Pons (tissue), 1 donor: ENCODE measurements at places on chromosomes 2 and 18.

DNA sequence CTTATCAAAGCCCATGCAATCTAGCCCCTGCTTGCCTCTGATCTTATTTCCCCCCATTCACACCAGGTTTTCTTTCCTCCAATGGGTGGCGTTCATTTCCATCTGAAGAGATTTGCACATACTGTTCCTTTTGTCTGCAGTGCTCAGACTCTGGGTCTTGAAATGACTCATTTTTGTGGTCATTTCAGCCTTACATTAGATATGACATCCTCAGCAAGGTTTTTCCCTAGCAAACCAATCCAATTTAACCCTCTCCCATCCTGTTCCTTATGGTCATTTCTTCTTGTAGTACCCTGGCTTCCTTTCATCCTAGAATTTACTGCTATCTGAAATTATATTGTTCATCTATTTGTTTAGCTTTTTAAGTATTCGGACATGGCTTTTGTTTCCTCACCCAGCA, 42.5 kb upstream of the SCN1A start:
- no peak for DNase-seq

DNA sequence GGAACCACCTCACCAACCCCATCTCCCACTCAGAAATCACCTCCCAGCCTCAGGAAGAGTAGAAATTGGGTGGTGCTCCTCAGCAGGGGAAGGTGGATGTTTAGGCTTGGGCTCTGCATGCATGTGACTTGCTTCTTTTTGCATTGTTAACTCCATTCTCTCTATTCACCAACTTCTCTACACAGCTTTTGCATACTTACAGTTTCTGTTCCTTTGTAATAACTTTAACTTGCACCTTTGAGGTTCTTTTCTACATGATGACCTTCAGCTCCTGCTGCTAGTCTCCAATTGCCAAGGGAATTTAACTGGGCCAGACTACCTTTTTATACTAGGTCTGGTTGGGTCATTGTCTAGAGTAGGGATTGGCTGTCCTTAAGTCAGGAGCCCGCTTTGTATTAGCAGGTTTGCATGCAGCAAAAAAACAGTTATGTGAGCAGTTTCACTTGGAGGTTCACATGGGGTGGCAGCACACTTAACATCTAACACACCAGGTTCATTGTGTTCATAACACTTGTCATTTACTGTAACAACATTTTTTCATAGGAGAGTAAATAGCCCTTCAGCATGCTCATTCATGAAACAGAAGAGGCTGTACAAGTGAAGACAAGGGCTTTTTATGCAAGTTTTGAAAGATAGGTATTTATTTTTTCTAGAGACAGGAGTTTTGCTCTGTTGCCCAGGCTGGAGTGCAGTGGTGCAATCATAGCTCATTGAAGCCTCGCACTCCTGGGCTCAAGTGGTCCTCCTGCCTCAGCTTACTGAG, 12.0 kb downstream of the MRPL35 start:
- DNase-seq, result no peak

DNA sequence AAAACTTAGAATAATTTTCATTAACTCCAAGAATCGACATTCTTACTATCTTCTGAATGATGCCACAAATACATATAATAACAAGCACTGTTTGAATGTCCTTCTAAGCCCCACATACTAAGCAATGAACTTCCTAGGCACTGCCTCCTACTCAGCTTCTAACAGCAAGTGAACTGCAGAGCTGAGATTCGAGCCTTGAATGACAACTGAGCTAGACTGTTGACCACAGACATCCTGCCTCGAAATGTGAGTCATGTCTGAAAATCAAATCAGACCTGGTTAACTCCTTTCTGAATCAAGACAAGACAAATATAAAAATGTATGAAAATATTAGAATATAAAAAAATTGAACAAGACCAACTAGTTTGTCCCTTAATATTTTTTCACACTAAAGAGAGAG, 108.1 kb downstream of the MYT1L start:
- no peak for DNase-seq

DNA sequence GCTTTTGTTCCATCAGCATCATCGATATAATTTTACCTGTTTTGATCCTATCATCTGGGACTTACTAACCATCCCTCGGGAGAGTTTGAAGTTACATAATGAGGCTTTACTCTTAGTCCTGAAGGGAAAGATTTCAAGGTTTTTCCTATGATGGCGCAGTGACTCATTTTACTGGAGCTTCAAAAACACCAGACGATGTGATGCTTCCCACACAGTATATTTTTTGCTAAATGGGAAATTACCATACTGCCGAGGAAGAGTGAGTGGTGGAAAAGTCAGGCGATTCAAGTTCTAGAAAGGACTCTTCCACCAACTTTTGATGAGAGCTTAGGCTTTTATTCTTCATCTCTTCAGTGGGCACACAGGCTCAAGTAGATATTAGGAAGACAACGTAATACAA, 44.6 kb upstream of the GCG start:
- DNase-seq, result no peak

GRCh38 chr2:20365249-20365817, 14.7 kb upstream of the PUM2 start:
- no peak for DNase-seq

DNA sequence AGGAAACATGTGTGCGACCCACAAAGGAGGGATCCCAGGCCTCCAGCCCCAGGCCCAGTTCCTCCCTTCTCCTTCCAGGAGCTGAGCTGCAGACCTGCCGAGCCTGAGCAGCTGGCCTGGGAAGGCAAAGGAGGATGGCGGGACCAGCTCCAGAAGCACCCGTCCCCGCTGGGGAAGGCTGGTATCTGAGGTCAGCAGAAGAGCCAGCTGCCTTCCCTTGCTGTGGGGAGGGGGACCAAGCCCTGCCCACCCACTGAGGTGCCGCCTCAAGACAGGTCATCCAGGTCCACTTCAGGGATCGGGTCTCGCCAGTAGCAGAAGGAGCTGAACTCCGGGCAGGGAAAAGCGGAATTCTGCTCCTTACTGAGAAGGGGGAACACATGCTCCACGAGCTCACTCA, 73.2 kb downstream of the EMILIN2 start:
- DNase-seq, result no peak

GRCh38 chr18:3529077-3529476, 79.1 kb downstream of the TGIF1 start:
- DNase-seq, result no peak
